ENCODE measurements at places on chromosomes 16 and 17. TPM values are rescaled to one million over a fixed set of nuclear protein-coding genes. Genes with fewer than 3 reads are reported as not detected.

Gene PROCA1
- total RNA-seq, result 3.8 TPM

Gene TBC1D3H
- total RNA-seq, result not detected

Gene CDH3
- total RNA-seq, result 2.9 TPM

Gene KRTAP3-2
- total RNA-seq, result not detected

Gene TNFRSF12A
- total RNA-seq, result 783 TPM

Gene SMTNL2
- not detected for total RNA-seq

DNA sequence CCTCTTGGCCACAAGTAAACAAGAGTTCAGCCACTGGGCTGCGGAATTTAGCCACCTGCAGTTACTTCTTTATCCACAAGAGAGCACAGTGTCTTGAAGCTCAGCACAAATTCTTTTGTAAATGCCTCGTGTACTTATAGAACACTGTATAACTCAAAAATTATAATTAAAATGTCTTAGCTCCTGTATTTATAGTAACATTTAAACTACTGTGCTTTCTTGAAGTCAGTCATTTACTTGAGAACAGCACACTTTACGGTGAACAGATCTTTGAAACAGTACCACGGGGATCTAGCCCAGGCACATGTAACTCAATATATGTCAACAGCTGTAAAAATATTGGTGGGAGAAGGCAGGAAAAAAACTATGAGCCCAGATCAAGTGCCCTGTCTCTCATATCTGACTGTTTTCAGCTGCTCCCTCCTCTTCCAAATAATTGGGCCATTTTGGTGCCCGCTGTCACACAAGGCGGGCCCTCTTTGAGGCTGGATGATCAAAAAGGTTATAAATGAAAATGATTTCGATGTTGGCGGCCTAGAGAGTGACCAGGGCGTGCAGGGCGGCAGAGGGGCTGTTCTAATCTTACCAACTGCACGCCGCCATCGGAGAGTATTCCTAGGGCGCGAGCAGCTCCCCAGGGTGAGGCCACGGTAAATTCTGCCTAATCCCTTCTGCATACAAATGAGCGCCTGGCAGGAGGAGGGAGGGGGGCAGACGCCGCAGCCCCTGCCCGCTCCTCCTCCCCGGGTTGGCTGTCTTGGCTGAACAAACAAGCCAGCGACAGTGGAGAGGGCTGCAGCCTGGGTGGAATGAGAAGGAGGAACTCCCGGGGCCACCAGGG lies 183.2 kb downstream of the C16orf78 start:
- peak; percentile 26 for DNase-seq

GRCh38 chr17:47279062-47279801 lies 25.6 kb downstream of the ITGB3 start:
- no peak for DNase-seq

- no peak for DNase-seq
Measured at GRCh38 chr17:63317166-63317840, 128.8 kb downstream of the CYB561 start.

GRCh38 chr17:38598536-38598935 lies 7.2 kb downstream of the SRCIN1 start:
- DNase-seq, result peak; percentile 98

DNA sequence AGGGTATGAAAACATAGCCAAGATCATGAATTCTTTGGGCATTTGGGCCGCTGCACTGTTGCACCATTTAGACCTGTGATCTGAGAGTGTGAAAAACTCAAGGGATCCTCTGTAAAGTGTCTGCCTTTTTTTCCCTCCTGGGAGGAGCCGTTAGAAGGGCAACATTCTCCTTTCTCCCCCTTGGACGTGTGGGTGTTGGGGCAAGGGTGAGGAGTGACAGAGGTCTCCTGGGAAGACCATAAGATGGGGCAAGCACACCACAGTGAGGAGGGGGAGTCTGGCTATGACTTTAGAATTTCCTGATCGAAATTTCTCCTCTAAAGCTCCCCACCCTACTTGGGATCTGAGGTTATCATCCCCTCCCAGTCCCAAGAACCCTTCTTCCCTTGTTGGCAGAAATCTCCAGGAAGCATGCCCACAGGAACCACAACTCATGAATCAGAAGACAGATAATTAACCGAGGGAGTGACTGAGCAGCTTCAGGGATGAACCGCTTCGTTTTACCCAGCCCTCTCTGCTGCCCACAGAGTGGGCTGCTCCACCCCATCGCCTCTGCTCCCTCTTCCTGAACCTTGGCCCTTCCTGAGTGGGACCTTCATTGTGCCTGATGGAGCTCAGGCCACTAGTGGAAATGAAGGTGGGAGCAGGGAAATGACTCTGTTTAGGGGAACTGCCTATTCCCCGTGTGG lies 4.2 kb downstream of the ITGB3 start:
- DNase-seq, result no peak

- DNase-seq, result no peak
Measured at GRCh38 chr17:66461343-66461995, 159.1 kb downstream of the PRKCA start.

- DNase-seq, result no peak
Measured at GRCh38 chr16:47387026-47387734, 73.7 kb downstream of the ITFG1 start.

DNA sequence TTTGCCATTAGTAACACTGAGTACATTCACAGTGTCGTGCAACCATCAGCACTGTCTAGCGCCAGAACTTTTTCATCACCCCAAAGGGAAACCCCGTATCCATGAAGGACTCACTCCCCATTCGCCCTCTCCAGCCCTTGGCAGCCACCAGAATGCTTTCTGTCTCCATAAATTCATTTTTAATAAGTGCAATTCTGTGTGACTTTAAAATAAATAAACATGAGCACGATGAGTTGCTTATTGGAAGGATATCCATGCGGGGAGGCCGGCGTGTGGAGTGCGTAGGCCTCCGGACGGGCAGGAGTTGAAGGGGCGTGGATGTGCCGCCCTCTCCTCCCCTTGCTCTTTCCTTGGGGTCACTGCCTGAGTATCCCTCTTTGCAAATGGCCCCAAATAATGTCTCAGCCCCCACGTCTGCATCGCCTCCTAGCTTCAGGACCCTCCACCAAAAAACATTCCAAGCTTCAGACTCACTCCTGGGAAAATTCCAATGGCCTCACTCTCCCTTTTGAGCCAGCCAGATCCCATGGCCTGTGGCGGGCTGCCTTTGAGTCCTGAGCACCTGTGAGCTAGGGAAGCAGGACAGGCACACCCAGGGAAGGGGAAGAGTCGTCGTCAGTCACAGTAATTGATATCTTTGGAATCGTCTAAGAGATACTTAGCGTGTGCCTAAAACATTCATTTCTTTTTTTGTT lies 306.3 kb downstream of the SEC14L1 start:
- DNase-seq, result no peak

DNA sequence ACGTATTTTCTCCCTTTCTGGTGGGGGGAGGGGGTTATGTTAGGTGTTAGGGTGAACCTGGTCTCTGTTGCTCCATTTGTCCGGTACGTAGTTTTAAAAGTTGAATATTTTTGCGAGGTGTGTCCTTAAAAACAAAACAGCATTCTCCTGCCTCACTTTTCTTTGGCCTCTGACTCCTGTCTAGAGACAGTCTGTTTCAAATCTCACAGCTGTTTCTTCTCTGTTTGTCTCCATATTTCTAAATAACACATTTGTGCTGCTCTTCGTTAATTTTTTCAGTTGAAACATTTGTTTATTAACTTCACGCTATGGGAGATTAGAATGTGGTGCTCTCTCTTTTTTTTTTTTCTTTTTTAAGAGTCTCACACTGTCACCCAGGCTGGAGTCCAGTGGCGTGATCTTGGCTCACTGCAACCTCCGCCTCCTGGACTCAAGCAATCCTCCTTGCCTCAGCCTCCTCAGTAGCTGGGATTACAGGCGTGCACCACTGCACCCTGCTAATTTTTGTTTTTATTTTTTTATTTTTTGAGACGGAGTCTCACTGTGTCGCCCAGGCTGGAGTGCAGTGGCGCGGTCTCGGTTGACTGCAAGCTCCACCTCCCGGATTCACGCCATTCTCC lies 31.7 kb downstream of the RPA1 start:
- DNase-seq, result no peak

- no peak for DNase-seq
Measured at GRCh38 chr16:1024138-1024537, 42.6 kb downstream of the SOX8 start.

DNA sequence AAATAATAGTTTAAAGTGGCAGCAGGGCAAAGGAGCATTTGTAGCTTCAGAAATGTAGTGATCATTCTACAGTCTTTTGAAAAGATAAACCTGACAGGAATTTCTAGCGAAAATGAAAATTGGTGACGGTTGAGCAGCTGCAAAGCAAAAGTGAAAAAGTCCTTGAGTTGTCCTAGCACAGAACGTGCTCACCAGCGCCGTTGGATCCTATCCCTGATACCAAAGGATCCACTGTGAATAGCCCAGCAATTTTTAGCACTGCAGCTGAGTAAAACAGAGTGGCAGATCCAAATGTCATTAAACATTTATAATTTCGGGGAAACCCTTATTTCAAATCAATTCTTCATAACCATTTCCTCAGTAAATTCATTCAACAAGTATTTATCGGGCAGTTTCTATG lies 453.8 kb upstream of the HSBP1 start:
- DNase-seq, result no peak
